Fibroblast of the aortic adventitia (primary cell): ENCODE measurements at places on chromosomes 11 and 22. TPM values are rescaled to one million over a fixed set of nuclear protein-coding genes. Genes with fewer than 3 reads are reported as not detected.
A peak's percentile ranks its signal among the peaks of the same experiment; 100 is the strongest.

GRCh38 chr11:10066441-10066840, 227.6 kb downstream of the SBF2 start:
- DNase-seq = no peak

DNA sequence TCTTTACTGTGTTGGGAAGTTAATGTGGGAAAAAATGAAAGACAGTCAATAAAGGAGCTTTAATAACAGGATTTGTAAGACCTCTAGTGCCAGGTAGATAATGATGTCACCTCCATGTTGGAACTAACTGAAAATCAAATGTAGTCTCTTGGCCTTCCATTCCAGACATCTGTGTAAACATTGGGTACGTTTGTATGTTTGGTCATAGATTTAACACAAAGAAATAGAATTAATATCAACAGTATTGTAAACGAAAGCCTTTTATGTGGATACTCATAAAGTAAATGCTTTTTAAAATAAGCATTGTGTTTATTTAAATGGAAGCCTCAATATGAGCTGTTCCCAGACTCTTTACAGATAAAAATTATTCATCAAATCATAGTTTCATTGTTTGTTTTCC, 605.7 kb downstream of the METTL15 start:
- DNase-seq = no peak

DNA sequence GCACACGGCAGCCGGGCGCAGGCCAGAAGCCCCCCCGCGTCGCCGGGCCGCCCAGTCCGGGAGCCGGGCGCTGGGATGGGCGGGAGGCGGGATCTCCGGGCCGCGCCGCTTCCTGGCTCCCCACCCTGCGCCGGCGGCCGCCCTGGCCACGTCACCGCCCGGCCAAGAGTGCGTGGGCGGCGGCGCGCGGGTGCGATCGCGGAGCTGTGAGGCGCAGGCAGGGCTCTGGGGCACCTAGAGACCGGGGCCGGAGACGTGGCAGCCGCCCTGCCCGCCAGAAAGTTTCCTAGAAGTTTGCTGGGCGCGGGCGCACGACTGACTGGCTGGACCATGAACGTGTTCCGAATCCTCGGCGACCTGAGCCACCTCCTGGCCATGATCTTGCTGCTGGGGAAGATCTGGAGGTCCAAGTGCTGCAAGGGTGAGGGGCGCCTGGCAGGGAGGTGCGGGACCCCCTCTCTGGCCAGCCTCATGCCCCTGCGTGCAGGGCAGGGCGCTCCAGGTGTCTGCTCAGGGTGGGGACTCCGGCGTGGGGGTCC, at the start of gene KDELR3:
TSS of gene KDELR3 (plus strand) at position 193 of the 539 bp plus-strand sequence. CDS start at position 331, 138 bp downstream.
- peak; percentile 63 for DNase-seq

DNA sequence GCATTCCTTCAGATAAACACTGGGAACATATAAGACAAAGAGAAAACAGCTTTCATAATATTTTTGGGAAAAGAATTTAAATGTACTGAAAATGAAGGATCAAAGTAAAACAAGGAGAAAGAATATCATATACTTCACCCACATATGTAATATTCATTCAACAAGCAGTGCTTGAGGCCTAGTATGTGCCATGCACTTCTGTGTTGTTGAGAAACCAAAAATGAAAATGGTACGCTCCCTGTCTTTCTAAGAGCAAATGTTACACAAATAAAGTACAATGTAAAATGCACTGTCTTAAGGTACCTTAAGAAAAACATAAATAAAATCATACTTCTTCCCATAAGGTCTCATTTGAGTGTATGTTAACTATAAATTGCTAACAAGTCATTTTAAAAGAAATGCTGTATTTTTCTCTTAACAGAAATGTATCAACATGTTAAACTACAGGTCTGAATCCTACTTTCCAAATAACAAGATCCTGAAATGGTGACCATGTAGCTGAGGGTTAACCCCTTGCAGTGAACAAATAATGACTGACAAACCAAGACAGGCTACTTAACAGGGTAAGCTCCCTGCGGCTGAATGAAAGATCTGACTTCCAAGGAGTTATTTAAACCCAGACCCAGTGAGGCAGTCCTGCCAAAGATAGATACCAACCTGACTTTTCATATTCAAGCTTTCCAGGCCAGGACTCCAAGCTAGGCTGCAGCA, 377.6 kb downstream of the DCDC1 start:
- DNase-seq = no peak

Gene OR52N4
- not detected in 2 replicates for total RNA-seq

Gene ANKK1
- total RNA-seq = not detected in 2 replicates

DNA sequence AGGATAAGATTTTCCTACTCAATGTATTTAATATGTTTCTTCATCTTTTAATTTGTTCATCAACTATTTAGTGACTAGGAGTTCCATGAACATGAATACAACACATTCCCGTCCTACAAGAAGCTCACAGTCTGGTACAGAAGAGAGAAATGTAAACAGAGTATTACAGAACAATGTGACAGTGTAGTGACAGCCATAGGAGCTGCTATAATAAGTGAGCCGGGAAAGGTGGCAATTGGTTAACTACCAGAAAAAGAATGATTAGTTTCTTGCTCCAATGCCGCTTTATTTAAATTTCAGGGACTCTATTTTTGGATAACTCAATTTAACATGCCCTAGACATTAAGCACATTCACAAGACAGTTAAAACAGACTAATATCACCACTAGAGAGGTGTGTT, 192.3 kb downstream of the CADM1 start:
- DNase-seq = no peak

DNA sequence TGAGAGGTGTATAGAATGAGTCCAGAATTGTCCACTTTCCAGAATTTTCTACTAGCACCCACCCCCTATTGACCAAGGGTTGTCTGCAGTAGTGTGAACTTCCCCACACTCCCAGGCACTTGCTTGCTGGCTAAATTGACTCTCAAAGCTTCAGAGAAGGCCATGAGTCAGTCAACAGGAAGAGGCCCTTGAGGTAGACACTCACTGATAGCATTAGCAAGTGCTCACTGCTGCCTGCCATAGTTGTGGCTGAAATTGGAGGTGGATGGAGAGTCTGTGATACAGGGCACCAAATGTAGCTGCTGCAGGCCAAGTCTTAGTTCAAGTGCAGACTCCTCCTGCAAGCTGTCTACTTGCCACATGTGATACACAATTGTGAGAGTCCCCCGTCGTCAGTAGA, 156.8 kb downstream of the SPON1 start:
- DNase-seq = no peak

GRCh38 chr11:75767228-75767572, 1.4 kb upstream of the DGAT2 start:
- no peak for DNase-seq

- no peak for DNase-seq
Observed at GRCh38 chr22:39453765-39454378, 2.9 kb upstream of the MGAT3 start.

Gene NNMT
- 178 and 2,246 TPM in 2 replicates for total RNA-seq

Gene SERHL2
- total RNA-seq = 2.0 and 2.2 TPM in 2 replicates

Gene CARD18
- not detected in 2 replicates for total RNA-seq

Gene RAB38
- total RNA-seq = 0.41 and 1.2 TPM in 2 replicates

DNA sequence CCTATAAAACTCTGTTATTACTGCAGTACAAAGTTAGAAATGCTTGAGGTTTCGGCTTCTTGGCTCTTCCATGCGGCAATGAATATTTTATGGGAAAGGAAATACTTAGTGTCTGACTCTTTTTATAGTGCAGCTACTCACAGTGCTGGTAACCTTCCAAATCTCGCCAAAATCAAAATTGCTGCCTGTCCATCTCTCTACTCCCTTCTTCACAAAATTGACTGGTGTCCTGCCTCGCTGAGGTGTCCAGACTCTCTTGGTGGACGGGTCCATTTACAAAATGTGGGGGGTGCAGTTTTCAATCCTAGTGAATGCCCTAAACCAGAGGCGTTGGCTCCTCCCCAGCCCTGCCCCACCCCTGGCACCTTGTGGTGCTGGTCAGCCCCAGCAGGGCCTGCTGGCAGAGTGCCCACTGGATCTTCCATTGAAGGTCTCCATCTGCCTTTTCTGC, 73.5 kb downstream of the ZBTB16 start:
- DNase-seq = peak; percentile 28

Gene SGSM1
- not detected in 2 replicates for total RNA-seq

Gene MMP13
- total RNA-seq = not detected in 2 replicates

DNA sequence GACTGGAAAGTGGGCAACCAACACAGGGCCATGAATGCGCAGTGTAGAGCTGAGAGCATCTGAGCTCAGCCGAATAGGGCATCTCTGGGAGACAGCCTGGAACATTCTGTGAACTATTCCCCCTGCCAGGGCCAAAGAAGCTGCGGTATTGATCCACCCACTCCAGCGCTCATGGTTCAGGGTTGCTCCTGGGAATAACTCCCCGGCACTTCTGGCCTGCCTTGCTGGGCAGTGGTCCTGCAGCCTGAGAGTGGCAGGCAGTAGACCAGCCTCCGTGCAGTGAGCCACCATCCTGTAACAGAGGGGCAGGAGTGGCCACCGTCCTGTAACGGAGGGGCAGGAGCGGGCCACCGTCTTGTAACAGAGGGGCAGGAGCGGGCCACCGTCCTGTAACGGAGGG, 12.2 kb downstream of the TMPRSS6 start:
- DNase-seq = no peak

DNA sequence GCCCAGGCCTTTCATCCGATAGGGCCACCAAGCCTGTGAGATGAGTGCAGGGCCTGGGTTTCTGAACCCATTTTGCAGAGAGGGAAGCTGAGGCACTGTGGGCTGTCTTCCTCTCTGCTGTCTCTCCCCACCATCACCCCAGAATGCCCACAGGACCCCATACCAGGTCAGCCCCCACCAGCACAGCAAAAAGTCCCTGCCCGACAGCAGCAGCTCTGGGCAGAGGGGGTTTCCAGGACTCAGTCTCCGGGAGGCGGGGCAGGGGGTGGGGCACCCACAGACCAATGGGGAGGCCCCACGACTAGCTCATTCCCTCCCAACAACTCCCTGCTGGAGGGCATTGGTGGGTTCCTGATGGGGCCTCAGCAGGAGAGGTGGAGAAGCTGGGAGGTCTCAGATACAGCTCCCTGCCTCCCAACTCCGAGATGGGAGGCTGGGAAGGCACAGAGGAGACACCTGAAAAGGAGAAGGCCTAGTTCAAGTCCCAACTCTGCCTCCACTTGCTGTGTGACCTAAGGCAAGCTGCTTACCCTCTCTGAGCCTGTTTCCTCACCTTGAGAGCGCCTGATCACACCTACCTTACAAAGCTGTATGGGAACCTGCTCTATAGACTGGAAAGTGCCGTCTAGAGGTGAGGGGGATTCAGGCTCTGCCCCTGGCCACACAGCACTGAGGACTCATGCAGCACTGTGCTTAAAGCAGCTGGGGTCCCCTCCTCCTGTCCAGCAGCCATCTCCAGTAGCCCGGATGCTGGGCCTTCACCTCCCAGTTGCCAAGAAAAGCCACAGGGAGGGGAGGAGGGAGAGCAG, 3.5 kb downstream of the CBX7 start:
- no peak for DNase-seq

DNA sequence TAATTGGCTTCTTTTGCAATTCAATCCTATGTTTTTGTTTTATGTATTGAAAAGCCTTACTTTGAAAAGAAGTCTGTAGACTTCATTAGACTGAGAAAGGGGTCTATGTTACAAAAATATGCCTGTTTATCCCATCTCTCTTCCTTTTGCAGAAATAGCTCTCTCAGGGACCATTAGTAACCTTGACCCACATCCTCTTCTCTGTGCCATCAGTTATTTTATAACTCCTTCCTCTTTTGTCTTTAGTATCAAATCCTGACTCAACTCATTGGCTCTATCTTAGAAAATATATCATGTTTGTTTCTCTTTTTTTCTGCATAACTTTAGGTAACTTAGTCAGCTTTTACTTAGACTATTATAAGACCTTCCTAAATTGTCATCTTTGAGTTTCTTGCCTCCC, 20.3 kb downstream of the ZC3H12C start:
- DNase-seq = no peak

GRCh38 chr11:75441804-75442132, 8.8 kb upstream of the KLHL35 start:
- no peak for DNase-seq

Gene WBP2NL
- total RNA-seq = 0.18 and 1.6 TPM in 2 replicates

- no peak for DNase-seq
Observed at GRCh38 chr22:24166811-24167210, 14.5 kb upstream of the SUSD2 start.

DNA sequence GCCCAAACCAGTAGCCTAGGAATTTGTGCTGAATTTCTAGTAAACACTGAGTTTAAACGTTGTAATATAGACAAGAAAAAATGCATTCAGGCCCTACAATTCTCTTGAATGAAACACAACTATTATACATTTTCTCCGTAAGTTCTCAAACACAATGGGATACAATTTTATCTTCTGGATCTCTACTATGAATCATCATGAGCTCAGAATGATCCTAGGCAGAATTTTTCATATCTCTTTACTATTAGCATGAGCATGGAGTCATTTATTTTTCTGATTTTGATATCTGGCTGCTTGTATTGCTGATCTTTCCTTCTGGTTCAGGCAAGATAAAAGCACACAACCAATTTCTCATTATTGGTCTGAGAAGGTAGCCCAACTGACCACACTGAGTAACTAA, 1123.4 kb upstream of the RAG2 start:
- DNase-seq = peak; percentile 42

DNA sequence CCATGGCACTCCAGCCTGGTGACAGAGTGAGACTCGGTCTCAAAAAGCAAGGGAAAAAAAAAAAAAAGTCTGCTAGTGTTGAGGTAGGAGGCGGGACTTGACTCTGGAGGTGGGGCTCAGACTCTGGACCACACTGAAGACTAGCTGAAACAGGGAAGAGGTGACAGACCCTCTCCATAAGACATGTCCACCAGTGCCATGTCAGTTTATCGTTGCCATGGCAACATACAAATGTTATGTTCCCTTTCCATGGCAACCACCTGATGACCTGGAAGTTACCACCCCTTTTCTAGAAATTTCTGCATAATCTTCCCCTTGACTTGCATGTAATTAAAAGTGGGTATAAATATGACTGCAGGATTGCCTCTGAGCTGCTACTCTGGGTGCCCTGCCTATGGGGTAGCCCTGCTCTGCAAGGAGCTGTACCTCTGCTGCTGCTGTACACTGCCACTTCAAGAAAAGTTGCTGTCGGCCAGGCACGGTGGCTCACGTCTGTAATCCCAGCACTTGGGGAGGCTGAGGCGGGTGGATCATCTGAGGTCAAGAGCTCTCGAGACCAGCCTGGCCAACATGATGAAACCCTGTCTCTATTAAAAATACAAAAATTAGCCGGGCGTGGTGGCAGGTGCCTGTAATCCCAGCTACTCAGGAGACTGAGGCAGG, 55.1 kb downstream of the KIAA1671 start:
- no peak for DNase-seq

DNA sequence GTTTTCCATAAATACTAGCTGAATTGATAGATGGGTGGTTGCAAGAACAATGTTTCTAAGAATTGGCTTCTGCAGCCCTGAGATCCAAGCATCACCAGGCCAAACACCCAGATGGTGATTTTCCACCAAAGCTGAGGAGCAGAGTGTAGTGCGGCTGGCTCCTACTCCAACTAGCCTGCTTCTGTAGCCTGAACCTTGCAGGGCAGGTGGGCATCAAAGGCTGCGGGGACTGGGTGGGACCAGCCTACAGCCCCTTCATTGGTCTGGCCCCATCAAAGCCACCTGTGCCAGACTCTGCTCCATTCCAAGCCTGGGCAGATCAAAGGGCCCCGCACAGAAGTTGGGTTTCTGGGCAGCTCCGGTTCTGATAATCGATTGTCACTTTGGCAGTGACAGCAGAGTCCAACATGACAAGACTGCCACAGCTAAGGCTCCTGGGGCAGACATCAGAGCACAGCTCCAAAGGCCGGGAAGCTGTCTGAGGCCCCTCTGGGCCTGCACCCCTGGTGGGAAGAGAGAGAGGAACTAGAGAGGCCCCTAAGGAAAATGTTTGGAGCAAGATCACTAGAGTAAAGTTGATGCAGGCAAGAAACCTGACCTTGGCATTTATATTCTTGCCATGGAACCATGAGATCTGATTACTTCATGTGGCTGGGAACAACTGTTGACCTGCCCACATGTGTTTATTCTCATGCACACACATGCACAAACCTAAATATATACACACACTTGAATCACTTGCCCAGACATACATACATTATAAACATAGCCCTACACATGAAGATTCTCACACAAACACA, 582.9 kb downstream of the INSC start:
- DNase-seq = no peak
